T-helper 2 cell (primary cell): ENCODE measurements at places on chromosomes 11 and 22.

DNA sequence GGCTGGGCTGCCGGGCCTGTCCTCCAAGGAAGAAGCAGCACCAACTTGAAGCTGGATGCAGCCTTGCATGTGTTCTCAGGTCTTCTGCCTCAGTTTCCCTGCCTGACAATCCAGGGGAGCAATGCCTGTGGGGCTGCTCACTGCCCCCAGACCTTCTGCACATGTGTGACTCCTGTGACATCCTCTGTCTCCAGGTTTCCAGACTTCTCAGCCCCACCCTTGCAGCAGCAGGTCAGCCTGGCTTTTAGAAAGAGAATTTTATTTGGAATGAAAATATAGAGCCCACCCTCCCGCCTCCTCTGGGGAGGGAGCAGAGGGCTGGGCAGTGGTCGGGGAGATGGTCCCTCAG, 301 bp upstream of the PTPRCAP start:
- no peak for DNase-seq

DNA sequence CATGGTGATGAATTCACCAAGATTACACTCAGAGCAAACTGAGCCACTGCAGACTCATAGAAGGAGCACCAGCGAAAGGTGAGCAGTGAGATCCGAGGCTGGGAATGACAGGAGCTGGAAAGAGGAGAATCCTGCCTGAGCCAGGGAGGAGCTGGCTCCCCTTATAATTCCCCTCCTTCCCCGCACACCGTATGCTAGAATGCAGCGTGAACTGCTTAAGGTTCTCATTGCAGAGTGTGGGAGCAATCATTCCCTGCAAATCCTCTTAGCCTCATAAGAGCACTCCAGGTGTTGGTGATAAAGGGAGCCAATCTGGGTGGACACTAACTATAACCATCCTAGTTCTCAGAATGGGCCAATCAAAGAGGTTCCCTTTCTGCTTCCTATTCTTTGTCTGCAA, 127.6 kb upstream of the TEAD1 start:
- DNase-seq, result no peak

DNA sequence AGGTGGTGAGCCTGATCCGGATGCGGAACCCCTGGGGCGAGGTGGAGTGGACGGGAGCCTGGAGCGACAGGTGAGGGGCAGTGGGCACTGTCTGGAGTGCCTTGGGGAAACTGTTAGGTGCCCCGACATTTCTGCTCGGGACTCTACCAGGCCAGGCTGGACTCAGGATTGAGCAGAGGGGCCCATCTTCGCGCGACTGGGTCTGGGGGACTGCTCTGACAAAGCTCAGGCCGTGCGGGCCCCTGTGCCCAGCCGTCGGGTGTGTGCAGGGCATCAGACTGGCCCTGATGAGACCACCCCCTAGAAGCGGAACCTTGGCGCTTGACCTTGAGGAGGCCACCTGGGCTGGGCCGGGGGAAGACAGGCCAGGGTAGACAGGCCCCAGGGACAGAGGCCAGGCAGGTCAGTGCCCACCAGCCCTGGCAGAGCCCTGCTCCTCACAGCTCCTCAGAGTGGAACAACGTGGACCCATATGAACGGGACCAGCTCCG, 6.3 kb downstream of the CAPN1 start:
- DNase-seq, result no peak

DNA sequence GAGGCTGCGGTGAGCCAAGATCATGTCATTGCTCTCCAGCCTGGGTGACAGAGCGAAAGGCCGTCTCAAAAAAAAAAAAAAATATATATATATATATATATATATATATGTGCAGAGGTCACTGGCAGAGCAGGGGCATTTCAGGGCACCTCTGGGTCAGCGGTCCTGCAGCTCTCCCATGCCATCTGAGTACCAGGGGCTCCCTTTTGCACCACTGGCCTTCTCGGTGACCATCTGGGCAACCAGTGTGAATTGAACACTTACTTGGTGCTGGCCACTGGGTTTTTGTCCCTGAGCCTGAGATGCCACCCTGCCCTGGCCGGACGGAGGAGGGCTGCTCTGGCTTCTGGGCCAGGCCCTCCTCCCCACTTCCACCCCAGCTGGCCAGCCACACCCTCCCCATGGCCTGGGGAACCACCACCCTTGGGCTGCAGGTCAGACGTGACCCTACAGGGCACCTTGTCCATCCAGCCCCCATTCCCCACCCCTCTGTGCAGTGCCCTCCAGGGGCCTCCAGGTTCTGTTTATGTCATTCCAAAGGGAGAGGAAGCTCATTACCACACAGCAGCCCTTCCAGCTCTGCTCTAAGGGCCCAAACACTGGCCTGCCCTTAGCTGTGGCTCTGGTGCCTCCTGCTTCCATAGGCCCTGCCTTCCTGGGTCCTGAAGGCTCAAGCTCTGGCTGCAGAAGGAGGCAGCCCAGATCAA, 10.3 kb downstream of the MAPK8IP1 start:
- DNase-seq, result no peak

DNA sequence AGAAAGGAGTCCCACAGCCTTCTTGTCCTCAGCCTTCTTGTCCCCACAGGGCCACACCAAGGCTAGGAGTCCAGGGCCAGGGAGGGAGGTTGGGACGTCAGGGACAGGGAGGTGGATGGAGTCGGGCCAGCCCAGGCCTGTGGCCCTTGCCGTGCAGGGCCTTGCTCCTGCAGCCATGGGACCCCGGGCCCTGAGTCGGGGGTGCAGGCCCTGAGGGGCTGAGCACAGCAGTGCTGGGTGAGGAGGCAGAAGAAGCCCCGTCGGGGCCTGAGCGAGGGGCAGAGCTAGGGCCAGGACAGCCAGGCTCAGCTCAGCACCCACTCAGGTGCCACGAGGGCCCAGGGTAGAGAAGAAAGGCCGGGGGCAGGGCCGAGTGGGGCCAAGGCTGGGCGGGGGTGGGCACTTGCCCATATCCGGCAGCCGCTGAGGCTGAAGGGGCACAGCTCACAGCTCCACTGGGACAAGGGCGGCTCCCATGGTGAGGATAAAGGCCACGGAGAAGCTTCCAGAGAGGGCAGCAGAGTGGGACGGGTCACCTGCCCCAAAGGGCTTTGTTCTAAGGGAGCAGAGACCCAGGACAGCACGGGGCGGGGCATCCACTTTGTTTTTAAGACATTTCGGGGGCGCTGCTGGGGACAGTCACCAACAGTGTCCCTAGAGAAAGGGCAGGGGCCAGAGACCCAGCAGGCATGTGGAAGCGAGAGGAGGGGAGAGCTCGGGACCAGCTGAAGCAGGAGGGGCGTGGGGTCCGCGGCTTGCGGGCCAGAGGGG, 3.6 kb downstream of the MLC1 start:
- DNase-seq, result no peak

DNA sequence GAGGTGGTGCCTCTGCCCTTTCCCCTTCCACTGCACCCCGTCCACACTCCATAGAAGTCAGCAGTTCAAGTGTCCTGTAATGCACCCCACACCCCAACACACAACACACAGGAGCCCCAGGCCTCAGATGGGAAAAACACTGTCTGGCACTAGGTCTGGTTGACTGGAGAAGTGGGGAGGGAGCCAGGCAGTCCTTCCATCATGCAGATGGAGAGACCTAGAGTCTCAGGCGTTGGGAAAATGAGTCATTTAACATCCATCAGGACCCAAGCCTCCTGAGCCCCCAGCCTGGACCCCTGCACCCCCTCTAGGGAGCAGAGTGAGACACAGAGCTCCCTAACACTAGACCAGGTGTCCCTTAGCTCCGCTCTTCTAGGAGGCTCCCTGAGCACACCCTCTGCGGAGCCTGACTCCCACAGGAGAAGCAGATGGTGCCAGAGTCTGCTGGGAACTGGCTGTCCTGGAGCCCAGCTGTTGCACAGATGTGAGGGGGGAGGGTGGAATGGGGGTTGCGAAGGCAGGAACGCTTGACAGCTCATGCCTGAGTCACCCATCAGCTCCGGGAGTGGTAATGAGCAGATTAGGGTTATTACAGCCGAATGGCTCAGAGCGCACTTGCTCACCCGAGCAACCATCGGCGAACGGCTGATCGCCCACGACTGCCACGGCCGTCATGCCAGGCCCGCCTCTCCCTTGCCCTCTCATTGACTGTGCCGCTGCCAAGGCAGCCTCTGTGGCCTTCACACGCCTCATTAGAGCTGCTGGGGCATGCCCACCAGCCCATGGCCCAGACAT, 22.1 kb upstream of the SYT7 start:
- DNase-seq, result no peak

DNA sequence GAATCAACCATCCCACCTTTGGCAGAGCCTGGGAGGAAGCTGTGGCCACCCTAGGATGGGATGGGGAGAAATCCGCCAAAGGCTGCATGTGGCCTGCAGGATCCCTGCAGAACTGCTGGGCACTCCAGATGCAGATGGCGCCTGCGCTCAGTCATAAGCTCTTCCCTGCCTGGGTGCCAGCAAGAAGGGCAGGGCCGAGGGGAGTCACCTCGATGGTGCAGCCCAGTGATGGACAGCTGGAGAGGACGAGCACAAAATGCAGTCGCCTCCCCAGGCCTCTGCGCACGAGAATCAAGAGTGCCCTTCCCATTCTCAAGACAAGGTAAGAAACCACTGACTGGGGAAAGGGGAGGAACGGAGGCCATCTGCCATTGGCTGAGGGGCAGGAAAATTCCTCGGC, 693.6 kb downstream of the TBC1D22A start:
- no peak for DNase-seq
